ENCODE measurements at places on chromosomes 3 and 15.

DNA sequence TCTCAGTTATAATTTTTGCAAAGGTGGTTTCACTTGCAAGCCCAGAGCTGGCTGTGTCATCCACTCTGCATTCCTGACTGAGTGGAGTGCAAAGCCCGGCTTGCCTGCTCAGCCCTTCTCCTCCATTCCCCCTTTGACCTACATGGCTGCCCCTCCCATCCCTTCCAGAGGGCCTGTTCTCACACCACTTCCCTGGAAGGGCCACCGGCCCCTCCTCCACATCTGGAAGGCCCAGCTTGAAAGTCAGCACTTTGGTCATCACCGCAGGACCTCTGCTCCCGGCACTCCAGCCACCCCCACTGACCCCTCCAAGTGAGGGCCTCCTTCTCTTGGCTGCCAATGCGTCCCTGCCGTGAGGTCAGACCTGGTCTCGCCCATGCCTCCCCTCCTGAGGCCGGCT is 74.1 kb upstream of the RNF7 start:
- DNase-seq: peak; percentile 69

DNA sequence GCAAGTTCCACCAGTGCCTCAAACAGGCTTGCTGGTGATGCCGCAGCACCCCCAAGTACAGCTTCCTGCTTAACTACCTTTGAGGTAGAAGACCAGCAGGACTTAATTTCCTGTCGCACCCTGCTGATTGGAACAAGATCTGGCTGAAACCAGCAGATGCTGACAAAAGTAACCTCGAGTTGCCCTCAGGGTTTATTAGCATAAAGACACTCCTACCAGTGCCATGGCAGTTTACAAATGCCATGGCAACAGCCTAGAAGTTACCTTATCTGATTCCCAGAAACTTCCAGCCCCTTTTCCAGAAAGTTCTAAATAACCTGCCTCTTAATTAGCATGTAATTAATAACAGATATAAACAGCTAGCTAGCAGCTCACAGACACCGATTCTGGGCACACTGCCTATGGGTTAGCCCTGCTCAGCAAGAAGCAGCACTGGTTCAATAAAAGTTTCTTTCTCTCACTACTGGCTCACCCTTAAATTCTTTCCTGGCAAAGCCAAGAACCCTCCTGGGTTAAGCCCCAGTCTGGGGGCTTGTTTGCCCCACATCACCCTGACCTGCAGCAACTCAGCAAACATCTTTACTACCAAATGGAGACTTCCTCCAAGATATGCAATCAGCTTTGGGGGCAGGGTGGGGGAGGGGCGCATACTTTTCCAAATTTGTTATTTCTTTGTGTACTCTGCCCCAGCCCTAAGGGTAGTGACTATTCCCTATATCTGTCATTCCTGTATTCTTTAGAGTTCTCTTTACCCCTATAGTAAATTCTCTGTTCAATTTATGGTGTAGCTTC is 54.2 kb downstream of the MAP4 start:
- no peak for DNase-seq

- peak; percentile 39 for DNase-seq
Observed at GRCh38 chr3:49803465-49804140, 542 bp downstream of the INKA1 start.

- DNase-seq: no peak
Observed at GRCh38 chr3:112116748-112117186, 16.3 kb downstream of the GCSAM start.

GRCh38 chr3:117059067-117059955 is 349.7 kb downstream of the TUSC7 start:
- no peak for DNase-seq

DNA sequence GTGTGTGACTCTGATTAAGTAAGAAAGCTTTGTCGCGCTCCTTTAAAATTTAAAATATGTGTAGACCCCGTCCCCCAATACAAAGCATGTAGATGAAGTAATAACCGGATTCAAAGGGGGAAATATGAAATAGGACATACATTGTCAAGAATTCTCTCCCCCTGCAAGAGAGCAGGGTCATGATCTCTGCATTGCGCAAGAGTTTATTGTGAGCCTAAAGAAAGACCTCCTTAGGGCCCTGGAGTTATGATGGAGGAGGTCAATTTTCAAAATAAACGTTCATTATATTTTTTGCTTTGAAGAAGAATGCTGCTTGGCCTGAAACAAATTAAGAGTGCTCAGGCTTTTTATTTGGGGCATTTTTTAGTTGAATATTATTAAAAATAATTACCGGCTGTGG is 235.0 kb downstream of the SHOX2 start:
- no peak for DNase-seq

DNA sequence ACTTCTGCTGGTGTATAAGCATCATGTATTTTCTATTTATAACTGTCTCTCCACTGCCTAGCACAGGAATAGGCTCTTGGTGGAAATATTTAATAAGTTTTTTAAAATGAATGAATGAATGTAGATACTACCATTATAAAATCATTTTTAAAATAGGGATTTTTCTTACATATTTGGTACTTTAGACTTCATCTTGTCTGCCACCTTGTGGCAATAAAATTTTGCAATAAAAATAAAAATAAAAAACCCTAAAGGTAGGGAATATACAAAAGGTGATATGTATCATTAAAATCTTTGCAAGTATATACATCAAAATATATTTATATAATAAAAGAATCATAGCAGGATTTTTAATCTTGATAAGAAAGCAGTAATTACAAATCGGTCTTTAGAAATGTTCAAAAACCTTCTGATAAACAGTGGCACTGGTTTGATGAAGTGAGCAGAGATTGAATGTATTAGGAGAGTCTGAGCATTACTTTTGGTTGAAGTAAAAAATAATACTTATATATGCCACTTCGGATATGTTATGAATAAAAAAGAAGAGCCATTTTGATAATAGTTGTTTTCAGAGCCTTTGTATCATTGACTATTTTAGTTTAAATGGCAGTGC is 95.2 kb downstream of the SPATA16 start:
- no peak for DNase-seq

GRCh38 chr15:25799906-25800700 is 63.0 kb downstream of the ATP10A start:
- DNase-seq: no peak

- no peak for DNase-seq
Observed at GRCh38 chr3:14340960-14341708, 61.3 kb upstream of the SLC6A6 start.

DNA sequence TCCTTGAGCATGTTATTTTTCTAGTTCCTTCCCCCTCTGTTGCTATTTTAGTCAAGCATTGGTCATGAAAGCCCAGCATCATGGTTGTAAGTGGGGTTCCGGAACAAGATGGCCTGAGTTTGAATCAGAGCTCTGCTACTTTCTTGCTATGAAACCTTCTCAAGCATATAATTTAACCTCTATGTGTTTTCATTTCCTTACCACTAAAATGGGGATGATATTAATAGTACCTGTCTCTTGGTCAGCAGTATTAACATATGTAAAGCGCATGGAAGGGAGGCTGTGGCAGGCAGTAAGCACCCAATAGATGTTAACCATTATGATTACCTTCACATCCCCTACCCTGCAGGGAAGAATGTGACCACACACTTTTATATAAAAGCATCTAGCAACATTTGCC is 14.3 kb upstream of the SPRED1 start:
- no peak for DNase-seq

DNA sequence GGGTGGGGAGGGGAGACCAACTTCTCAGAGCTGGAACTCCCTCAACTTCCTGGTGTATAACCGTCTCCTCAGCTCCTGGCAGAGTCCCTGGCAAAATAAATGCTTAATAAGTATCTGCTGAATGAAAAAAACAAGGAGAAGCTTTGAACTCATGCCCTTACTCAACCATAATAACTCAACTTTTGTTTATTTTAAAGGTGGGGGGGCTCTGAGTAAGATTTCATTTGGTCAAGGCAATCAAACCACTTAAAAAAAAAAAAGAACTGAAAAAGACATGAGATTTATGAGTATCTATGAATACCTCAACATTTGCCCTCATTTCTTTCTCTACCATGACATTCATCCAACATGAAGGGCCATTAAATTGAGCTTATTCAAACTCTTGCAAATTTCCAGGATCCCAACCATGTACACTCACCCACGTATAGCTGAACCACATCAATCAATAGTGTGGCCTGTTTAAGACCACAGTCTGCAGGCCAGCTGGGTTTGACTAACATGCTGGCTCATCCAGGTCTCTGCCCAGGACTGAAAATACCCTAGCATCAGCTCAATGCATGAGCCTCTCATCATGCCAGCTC is 157.9 kb downstream of the FOXP1 start:
- DNase-seq: peak; percentile 51

- DNase-seq: no peak
Observed at GRCh38 chr3:3342141-3342540, 162.7 kb upstream of the CRBN start.

All from AG08396 (cell line).